Coronary artery (tissue), 2 donors: ENCODE measurements at places on chromosomes 3 and 15.

GRCh38 chr3:53155760-53156159 lies 5.2 kb upstream of the PRKCD start:
- DNase-seq = no peak

DNA sequence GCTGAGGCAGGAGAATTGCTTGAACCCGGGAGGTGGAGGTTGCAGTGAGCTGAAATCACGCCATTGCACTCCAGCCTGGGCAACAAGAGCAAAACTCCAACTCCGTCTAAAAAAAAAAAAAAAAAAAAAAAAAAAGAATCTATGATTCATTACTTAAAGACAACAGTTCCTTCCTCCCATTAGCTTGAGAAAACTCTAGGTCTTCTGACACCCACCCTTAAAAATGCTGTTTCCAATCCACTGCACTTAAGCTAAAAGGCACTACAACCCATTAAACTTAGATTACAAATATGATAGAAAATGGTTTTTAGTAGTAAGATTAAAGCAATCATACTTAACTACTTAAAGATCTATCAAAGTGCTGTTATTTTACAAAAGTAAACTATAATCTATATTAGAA lies 40.0 kb upstream of the BHLHE40 start:
- no peak for DNase-seq

- DNase-seq = no peak
Measured at GRCh38 chr15:81398910-81399551, 25.0 kb upstream of the TMC3 start.

- no peak for DNase-seq
Measured at GRCh38 chr15:51038162-51038973, 56.3 kb downstream of the TNFAIP8L3 start.

DNA sequence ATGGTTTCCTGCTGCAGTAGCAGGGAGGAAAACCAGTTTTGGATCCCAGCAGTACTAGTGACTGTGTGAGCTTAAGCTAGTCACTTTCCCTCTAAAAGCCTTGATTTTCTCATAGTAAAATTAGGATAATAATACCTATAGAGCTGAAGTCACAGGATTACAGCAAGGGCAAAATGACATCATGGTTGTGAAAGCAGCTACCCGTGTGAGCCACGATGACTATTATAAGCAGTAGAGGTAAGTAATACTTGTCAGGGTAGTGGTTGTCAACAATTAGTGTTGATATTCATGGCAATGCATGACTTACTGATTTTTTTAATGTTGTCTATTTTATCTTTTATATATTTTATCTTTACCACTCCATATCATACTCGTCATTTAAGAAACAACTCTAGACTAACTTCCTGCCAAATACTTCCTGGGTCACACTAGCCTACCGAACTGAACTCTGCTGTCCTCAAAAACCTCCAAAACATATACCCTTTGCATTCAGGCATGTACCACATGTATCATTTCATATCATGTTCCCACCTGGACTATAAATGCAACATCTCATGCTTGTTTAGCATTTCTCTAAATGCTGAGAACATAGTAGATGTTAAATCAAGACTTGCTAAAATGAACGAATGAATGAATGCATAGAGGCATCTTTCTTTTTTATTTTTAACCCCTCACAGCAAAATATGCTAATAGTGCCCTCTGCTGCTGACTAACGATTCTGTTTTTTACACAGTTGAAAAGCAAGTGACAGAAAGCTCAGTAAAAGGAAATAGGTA lies 172.6 kb downstream of the P3H2 start:
- DNase-seq = no peak

DNA sequence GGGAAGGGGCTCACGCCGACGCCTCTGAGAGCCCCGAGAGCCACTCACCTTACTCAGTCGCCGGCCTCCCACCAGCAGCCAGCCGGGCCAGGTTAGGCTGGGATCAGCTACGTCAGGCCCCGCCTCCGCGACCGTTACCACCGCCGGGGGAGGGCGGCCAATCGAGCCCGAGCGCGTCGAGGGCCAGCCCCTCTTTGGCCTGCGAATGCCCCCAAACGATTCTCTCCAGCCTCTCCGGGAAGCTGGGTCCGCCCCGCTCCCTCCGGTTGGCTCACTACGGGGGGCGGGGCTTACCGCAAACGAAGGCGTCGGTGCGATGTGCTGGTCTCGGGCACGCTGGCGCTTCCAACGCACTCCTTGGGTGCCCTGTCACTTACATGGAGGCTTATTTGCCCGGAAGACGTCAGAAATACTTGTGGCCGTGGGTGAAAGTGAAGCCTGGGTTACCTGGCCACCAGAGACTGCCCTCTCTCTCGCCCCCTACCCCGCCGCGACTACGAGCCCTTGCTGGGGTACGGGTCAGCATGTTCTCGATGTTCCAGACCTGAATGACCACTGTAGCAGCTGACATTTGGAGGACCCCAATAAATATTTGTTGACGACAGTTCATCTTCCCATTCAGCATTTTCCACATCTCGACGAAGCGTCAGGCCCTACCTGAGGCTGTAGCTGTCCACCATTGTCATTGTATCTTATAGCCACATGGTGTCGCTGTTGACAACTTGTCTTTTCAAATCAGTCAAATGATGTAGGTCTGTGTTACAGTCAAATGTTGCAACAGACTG lies at the start of gene CEP70:
CEP70 (minus strand) TSS at position 111 of the 785 bp plus-strand sequence. CDS start 21,333 bp downstream, outside the sequence.
- peak; percentile 96 for DNase-seq

- no peak for DNase-seq
Measured at GRCh38 chr3:10283638-10284037, 9.1 kb downstream of the GHRL start.
